ENCODE measurements at places on chromosomes 16 and 17.

DNA sequence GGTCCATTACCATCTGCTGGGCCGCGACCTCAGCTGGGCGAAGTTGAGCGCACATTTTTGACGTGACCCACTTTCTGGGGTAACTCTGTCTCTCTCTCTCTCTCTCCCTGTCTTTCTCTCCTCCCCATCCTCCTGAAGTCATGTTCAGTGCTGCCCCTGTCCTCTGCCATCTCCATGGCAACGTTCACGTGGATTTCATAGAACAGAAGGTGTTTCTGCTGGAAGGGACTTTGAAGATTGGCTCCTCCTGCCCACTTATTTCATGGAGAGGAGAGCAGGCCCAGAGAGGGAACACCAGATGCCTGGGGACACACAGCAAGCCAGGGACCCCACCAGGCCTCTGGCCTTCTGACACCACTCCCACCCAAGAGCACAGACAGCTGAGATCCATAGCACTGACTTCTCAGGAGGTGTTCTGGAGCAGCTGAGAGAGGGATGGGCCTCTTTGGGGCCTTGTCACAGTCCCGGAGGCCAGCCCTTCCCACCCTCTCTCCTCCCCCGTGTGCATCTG is 4.2 kb upstream of the CCNF start:
- no peak for DNase-seq

- DNase-seq: no peak
These were observed 47.5 kb downstream of the N4BP1 start for GRCh38 chr16:48562475-48562874.

DNA sequence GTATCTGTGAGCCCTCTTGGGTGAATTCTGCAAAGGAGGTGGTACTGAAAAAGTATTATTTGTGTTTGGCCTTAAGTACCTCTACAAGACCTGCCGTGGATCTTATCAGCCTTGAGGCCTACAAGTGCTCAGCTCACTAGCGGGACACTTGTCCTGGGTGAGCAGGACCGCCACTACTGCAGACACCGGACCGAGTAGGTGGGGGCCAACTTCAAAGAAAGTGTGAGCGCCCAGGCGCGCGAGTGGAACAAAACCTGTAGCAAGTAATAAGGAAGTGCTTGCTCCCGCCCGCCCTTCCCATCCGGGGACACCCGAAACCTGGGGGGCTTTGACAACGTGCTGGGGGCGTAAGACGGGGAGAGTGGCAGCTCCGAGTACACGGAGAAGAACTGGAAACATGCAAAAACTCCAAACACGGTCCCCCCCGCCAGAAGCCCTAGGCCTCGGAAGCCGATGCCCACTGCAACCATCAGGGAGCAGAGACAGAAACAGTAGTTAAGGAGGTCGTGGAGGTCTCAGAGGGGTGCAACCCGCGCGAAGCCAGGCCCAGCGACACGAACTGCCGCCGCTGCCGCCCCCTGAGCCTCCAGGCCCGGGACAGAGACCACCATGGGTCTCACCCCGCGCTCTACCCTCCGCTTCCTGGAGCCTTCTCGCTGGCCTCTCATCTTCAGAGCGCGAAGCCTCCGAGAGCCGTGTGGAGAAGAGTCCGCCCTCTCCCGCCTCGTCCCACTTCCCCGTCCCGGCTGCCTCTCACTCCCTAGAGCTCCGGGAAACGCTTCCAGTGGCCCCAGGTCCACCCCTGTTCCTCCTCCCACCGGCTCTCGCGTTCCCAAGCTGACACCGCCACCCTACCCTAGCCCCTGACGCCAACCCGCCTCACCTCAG is 537 bp downstream of the CNOT1 start:
- DNase-seq: peak; percentile 36

GRCh38 chr17:48052956-48053757 is 5.0 kb downstream of the NFE2L1 start:
- DNase-seq: peak; percentile 29

- DNase-seq: no peak
These were observed 42.6 kb upstream of the ZNF469 start for GRCh38 chr16:88339930-88340754.

GRCh38 chr17:74426551-74427047 is 5.3 kb upstream of the GPRC5C start:
- no peak for DNase-seq

GRCh38 chr16:87486282-87486681 is 6.5 kb downstream of the ZCCHC14 start:
- DNase-seq: no peak

DNA sequence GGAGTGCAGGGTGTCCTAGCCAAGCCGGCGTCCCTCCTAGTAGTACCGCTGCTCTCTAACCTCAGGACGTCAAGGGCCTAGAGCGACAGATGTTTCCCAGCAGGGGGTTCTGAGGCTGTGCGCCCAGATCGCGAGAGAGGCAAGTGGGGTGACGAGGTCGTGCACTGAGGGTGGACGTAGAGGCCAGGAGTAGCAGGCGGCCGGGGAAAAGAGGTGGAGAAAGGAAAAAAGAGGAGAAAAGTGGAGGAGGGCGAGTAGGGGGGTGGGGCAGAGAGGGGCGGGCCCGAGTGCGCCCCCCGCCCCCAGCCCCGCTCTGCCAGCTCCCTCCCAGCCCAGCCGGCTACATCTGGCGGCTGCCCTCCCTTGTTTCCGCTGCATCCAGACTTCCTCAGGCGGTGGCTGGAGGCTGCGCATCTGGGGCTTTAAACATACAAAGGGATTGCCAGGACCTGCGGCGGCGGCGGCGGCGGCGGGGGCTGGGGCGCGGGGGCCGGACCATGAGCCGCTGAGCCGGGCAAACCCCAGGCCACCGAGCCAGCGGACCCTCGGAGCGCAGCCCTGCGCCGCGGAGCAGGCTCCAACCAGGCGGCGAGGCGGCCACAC is at the start of gene MMP2:
Gene MMP2, plus strand, starts transcription at position 372 of the 603 bp plus-strand sequence. CDS start 282 bp downstream, outside the sequence.
- DNase-seq: no peak

DNA sequence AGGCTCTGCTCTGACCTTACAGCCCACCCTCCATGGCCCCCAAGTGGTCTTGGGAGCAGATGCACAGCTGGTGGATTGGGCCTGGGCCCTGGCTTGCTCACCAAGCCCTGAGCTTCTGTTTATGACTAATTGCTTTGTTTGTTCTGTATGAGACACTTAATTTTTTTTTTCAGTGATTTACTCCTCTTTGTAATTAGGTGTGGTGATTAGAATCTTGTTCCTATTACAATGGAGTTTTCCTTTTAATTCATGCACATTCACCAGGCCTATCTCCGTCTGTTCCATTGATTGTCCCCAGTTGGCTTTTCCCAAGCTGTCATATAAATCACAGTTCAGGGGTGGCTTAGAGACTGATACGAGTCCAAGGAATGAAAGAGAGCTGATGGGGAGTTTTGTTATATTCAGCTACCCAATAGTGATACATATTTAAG is 242.3 kb downstream of the CCDC182 start:
- DNase-seq: no peak

- DNase-seq: no peak
These were observed 16.7 kb upstream of the IRF8 start for GRCh38 chr16:85882181-85882810.

DNA sequence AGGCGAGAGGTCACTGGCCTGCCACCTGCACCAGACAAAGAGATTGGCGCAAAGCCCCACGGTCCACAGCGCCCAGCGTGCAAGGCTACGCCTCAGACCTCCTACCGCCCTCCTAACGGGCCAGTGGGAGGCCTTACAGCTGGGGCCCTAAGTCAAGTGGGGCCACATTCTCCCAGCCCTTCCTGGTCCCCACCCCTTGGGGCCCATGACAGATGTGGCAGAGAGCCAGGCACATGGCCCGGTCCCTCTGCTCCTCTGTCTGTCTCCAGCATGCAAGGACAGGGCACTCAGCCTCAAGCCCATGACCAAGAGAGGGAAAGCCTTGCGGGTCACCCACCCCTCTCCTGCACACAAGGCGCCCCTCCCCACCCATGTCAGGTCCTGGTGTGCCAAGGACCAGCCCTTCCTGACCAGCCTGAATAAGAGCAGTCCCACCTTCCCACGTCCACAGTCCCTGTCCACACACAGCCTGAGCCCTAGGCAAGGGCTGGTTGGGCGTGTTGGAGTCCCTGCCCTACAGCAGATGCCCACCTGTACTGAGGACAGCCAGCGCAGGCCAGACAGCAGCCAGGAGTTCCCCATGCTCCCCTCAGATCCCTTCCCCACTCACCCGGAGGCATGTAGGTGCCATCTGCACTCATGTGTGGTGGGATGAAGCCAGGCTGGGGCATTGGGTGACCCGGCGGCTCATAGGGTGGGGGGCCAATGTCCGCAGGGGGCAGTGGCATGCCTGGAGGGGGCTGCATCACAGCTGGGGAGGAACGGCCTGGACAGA is 25.3 kb downstream of the CDIP1 start:
- DNase-seq: no peak

GRCh38 chr16:86150641-86151238 is 251.8 kb downstream of the IRF8 start:
- no peak for DNase-seq

- no peak for DNase-seq
These were observed 67.5 kb downstream of the KLHDC4 start for GRCh38 chr16:87698241-87698640.

DNA sequence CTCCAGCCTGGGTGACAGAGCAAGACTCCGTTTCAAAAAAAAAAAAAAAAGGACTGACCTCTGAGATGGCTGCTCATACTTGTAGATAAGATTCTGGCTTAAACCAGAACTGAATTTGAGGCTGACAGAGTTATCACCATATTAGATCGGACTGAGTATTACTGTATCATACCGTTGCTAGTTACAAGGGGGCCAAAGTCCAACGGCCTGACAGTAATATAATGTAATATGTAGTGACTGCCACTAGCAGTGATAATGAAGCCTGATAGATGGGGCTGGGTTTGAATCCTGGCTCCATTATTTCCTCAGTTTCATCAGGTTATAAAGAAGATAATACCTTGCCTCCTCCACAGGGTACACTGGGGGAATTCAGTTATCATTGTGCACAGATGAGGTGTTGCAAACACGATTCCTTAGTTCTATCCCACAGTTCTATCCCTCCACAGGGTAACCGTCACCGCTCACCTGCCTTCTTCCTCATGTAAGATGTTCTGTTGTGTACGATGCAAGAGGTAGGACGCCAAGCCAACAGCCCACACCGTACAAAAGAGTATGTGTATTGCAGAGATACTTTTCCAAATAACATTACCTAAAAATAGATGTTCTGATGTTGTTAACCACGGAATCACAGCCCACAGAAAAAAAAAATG is 5.2 kb downstream of the TMEM220 start:
- DNase-seq: no peak

DNA sequence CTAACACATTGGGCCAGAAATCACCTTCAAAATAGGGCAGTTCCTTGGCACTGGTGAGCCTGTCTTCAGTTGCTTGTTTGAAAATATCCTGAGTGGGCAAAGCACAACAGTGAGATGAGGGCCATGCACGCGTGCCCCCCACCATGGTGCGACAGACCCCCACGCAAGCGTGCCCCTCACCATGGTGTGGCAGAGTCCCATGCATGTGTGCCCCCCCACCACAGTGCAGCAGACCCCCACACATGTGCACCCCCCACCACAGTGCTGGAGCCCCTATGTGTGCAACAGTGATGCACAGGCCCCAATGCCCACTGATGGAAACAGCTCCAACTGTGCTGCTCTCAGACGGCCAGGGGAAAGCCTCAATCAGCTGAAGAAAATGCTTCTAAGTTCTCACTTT is 18.8 kb upstream of the TRAP1 start:
- DNase-seq: no peak

- DNase-seq: no peak
These were observed 97.3 kb downstream of the SALL1 start for GRCh38 chr16:51053775-51054174.

DNA sequence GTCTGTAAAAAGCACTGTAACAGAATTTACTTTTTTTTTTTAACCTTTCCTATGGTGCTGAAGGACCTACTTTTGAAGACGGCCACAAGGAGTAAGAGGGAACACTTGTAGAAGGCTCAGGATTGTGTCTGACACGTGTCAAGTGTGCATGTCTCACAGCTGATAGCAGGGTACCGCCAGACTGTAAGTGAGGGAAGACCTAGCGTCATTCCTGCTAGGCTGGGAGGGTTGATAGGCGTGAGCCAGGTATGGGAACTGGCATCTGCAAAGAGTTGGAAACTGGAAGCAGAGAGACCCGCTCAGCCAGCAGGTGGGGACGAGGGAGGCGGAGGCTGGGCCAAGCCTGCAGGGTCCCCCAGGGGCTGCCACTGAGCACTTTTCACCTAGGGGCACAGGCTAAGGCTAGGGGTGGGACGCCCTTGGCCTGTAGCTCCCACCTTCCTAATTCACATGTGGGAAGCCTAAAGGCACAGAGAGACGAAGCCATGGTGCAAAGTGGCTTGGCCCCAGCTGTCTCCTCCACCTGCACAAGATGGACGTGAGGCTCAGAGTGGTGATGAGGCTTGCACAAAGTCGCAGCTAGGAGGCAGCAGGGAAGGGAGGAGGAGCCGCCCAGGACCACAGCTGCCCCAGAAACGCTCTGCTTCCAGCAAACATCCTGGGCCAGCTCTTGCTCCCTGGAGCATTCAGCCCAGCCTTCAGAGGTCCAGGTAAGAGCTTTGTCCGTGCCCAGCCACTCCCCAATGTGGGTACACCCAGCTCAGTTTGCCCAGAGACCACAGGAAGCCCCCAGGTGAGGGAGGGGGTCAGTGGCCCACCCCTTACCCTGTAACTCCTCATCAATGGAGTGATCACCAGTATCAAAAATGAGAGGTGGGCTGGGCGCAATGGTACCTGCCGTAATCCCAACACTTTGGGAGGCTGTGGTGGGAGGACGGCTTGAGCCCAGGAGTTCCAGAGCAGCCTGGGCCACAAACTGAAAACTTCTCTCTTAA is 18.9 kb downstream of the VASN start:
- no peak for DNase-seq

DNA sequence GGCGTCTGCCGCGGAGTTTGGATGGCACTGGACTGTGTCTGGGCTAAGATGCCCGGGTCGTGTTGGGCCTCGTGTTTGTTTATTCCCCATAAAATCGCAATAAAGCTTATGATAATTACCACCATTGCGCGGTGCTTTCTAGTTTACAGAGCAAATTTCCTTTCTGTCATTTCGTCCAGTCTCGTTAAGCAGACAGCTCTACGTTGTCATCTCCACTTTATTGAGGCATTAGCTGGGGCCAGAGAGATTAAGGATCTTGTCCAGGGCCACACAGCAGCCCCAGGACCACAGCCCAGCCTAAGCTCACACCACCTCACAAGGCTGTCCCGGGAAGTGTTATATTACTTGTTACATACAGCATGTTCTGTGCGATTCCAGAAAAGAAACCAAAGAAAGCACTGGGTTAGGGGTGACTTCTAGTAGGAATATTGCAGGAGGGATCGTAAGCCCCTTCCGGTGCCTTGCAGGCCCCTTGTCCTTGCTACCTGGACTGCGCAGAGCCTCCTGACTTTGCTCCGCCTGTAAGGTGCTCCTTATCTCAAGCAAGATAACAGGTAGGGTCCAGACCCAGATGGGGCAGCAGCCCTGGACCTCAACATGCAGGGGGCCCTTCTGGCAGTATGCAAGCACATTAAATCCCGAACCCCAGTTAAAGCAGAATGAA is 6.3 kb downstream of the NOS2 start:
- DNase-seq: no peak
